Stimulated activated CD4-positive, alpha-beta T cell treated with anti-CD3 and anti-CD28 coated beads, Interleukin-1b, Interleukin-23, amount 100 ng/mL, for 1 hour (primary cell): ENCODE measurements at places on chromosomes 7 and 10.
A peak's percentile ranks its signal among the peaks of the same experiment; 100 is the strongest.

GRCh38 chr7:13541326-13541725 is 448.1 kb downstream of the ETV1 start:
- no peak for DNase-seq

DNA sequence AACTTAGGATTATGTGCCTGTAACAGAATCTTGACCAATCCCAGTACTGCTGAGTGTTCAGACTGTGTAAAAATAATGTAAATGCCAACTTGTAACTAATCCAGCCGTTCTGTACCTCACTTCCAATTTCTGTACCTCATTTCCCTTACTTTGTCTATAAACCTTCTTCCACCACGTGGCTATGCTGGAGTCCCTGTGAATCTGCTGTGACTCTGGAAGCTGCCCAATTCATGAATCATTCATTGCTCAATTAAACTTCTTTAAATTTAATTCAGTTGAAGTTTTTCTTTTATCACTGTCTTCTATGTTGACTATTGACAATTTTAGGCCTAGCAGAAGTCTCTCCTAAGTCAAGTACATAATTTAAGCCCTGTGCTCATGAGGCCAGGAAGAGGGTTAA is 215.3 kb upstream of the RHOBTB1 start:
- DNase-seq, result no peak

DNA sequence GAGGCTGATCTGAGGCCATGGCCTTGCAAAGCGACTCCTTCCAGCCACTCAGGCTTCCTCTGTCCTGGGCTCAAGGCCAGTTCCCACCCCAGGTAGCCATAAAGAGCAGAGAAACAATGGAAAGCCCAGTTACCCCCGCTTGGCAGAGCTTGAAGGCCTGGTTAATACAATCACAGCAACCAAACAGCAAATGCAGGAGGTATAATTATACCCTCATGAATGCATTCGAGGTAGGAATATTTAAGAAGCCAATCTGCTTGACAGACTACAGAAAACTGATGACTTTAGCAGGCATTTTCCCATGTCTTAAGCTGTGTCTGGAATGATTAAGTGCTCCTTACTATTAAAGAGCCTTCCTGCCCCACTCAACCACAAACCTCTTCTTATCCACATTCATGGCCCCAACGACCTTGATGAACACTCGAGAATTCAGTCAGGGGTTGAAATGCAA is 114.1 kb upstream of the MACROH2A2 start:
- DNase-seq, result no peak

DNA sequence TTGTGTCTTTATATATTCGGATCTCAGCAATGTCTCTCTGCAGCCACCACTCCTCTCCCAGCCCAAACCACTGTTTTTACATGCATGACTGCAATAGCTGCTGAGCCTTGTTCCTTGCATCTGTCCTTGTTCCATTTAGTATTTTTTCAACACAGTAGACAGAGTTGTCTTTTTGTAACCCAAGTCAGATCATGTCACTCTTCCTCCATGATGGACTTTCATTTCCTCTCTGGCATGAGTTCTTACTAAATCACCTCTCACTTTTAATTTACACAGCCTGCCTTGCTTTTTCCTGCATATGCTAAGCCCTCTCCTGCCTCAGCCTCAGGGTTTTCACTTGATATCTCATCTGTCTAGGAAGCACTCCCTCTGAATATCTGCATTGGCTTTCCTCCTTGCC is 353.2 kb downstream of the HGF start:
- DNase-seq, result no peak

- no peak for DNase-seq
Observed at GRCh38 chr10:71234004-71234894, 21.9 kb downstream of the UNC5B start.

GRCh38 chr7:139264220-139264619 is 33.2 kb downstream of the UBN2 start:
- DNase-seq, result no peak

DNA sequence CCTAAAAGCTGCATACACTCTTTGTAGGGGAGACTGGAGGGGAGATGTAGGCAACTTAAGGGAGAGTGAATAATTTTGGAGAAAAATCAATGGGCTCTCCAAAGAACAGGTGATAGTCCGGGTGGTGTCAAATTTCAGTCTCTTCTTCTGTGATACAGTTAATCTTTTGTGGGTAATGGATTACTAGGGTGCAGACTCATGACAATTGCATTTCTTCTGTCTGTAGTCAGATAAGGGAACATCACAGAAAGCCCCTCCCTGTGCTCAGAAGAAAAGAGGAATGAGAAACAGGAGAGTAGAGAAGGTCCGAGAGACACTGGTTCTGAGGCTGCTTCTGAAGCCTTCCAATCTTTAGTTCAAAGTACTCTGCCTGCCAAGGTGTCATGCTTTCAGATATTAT is 1140.7 kb upstream of the LRRN3 start:
- no peak for DNase-seq

- no peak for DNase-seq
Observed at GRCh38 chr7:30379131-30379530, 94.7 kb downstream of the ZNRF2 start.

DNA sequence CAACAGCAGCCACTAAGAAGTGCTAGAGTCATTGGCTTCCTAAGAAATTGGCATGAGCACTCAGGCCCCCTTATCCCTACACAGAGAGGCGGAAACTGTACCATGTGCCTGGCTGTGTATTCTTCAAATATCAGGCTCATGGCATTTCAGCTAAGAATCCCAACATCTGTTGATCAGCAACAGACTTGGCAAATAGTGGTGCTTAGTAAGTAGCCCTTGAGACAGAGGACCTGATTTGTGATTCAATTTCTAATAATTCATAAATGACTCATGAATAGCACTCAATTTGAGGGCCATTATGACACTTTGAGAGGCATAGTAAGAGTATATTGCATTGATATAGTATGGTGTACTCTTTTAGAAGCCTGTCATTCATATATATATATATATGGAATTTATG is 309.1 kb downstream of the LRMDA start:
- DNase-seq, result no peak

GRCh38 chr7:151045262-151045661 is 3.1 kb upstream of the ASIC3 start:
- DNase-seq, result no peak

- no peak for DNase-seq
Observed at GRCh38 chr7:130904031-130904757, 170.2 kb upstream of the KLF14 start.

- no peak for DNase-seq
Observed at GRCh38 chr10:78251016-78251385, 217.3 kb downstream of the RPS24 start.

DNA sequence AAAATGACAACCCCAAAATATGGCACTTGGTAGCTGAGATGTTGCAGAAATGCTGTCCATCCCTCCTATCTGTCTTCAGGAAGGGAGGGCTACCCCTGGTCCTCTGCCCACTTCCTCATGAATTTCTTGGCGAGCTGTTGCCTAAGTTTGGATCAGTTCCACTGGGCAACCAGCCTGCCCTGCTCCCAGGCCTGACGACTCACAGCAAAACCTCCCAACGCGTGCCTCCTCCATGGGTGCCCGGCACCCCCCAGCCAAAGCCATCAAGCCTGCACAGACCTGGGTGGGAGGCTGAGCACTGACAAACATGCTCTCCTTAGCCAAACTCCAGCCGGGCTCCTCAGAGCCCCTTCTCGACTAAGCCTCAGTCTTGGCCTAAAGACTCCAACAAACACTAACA is 8.9 kb downstream of the VSTM4 start:
- no peak for DNase-seq

- no peak for DNase-seq
Observed at GRCh38 chr7:16034353-16034752, 347.9 kb upstream of the MEOX2 start.

DNA sequence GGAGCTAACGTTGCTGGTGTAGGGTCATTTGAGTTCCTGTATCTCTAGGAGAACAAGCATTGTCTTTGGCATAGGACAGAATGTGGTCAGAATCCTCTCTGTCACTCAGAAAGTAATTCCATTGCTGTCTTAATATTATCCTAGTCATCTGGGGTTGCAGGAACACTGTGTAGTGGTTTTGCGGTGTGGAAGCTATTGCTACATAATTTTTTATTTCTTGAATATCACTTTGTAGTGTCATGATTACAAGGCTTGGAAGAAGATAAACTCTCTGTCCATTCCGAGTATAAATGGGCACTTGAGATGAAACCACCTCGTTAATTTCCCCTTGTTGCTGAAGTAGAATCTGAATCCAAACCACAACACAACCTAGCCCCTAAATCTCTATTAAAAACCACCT is 919.2 kb downstream of the LRMDA start:
- DNase-seq, result no peak

DNA sequence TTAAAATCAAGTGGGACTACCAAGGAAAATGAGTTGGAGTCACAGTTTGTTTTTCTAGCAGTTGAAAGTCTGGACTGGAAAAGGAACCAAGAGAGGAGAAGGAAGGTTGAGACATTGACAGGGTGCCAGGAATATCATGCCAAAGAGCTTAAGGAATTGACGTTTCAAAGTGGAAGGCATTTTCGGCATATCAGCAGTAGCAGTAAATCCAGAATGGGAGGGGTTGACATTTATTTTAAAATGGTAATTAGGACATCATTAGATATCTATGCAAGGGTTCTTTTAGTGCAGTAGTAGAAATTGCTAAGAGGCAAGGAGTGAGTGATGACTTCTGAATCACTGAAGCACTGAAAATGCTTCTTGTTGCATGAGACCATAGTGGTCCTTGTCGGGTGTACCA is 335.9 kb upstream of the PLXDC2 start:
- no peak for DNase-seq

GRCh38 chr10:53315709-53316108 is 543.1 kb upstream of the MBL2 start:
- no peak for DNase-seq

GRCh38 chr10:118568327-118568848 is 27.1 kb downstream of the PRLHR start:
- no peak for DNase-seq

DNA sequence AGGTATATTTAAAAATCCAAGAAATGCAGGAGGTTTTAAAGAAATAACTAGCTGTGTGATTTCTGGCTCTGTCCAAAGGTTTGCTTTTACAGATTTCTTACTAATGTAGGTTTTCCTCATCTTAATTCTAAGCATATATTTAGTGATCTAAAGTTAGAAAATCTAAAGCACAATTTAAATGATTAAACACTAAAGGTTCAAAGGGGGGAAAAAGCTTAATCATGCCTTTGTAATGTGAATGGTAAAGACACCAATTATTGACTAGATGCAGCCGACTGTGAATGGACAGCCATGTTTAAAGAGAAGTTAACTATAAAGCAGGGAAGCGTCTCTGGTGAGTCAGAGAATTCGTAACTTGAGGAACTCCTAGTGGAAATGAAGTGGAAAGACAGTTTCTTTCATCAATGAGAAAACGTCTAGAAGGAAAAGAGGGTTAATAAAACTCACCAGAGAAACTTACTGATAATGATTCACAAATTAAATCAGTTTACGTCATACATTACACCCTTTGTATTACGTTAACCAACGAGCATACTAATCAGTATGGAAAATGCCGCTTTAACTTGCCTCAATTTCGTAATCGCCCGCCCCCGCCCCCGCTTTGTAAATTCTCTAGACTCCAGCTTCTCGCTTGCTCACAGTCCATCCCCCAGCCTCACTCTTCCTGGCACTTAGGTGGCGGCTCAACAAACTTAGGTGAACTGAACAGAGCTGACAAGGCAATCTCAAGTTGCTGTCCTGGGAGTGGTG is 1.1 kb upstream of the HBP1 start:
- peak; percentile 39 for DNase-seq

- DNase-seq, result no peak
Observed at GRCh38 chr7:39810204-39810642, 139.8 kb upstream of the CDK13 start.

DNA sequence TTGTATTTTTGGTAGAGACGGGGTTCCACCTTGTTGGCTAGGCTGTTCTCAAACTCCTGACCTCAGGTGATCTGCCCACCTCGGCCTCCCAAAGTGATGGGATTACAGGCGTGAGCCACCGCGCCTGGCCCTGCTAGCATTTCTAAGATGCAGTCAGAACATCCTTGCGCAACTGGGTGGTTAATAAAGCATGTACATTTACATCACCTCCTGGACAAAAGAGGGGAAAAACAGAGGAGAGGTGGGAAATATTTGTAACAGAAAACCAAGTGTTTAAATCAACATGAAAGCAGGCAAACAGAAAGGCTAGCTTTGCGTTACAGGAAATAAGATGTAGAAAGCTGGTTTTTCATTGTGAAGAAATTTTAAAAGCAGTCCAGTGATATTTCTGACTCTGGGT is 220.9 kb upstream of the KMT2E start:
- DNase-seq, result no peak
